ENCODE measurements at places on chromosomes 1 and 21. TPM values are rescaled to one million over a fixed set of nuclear protein-coding genes. Genes with fewer than 3 reads are reported as not detected.

DNA sequence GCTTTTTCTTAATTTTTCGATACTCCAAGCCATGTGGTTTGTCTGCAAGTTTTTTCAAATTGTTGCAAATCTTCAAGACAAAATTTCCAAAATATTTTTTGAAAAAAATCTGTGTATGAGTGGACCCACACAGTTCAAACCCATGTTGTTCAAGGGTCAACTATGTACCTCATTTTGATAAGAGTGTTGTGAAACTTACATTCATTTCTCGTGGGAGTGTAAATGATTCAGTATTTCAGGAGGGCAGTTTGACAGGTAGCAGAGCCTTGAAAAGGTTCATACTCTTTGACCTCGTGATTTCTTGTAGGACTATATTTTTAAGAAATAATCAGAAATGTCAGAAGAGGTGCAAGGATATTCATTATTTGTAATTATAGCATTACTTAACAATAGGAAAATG, 68.0 kb downstream of the ANGPTL1 start:
- DNase-seq = no peak

MEGF6 gene
- 328 TPM for total RNA-seq

GRCh38 chr1:115797486-115797885, 29.0 kb upstream of the CASQ2 start:
- no peak for DNase-seq

- DNase-seq = no peak
These were observed 33.8 kb downstream of the PEX14 start for GRCh38 chr1:10508511-10508951.

DNA sequence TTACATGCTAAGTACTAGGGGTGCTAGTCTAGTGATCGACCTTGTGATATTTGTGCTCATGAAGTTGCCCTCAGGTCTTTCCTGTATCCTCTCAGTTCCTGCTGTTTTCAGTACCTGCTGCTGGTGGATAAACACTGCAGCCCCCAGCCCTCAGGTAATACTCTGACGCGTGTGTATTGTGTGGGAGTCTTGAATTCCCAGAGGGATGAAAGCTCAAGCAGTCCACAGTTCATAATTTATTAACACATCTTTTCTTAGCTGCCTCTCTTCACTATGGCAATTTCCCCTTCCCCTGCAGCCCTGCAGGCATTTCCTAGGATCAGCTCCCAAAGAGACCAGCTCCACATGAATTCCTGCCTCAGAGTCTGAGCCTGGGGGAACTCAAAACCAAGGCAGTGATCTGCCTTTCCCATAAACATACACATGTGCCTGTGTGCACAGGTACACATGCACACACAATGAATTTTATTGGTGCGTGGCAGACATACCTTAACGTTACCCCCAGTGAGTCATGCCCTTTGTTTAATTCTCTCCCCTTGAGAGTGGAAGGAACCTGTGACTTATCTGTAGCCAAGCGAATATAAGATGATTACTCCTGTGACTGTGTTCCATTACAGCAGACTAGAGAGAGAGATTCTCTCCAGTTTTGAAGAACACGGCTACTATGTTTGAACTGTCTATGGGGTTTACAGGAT, 14.1 kb upstream of the HMGCS2 start:
- no peak for DNase-seq

- DNase-seq = no peak
These were observed 91.5 kb upstream of the ESRRG start for GRCh38 chr1:216814576-216815259.

PKLR gene
- not detected for total RNA-seq

DNA sequence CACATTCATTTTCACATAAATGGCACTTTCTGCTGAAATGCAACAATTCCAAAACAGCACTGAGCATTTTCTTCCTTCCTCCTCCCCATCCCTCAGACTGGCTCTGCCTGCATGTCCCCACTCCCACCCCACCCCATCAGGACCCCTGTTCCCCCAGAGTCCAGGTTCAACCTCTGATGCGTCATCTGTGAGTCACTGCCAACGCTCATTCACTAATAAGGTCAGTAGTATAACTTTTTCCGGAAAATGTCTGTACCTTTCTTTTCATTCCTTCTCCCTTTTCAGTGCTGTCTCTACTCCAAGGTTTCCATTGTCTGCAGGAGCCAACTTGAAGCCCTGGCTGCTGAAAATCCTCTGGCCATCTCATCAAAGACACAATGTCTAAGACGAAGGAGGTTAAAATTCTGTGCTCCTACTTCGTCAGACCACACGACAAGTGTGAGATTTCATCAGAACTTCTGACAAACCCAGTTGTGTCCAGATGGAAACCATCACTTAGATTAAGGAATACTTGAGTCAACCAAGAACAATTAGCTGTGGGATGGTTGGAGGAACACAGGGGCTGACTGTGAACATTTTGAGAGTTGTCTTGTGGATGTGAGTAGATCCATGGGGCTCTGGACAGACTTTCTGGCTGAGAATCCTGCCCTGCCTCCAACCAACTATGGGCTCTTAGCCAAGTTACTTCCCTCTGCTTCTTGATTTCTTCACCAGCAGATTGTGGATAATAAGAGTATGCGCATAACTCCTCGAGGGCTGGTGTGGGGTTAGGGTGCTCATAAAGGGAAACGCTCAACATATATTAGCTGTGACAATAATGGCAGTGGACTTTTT, 35.6 kb upstream of the UTS2 start:
- DNase-seq = no peak

GRCh38 chr21:45827302-45827692, 154.3 kb upstream of the COL6A1 start:
- no peak for DNase-seq

DNA sequence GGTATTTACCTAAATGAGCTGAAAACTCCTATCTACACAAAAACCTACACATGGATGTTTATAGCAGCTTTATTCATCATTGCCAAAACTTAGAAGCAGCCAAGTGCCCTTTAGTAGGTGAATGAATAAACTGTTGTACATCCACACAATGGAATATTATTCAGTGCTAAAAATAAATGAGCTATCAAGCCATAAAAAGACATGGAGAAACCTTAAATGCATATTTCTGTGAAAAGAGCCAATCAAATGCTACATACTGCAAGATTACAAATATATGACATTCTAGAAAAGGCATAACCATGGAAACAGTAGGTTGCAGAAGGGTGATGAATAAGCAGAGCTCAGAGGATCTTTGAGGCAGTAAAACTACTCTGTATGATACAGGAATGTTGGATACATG, 23.3 kb downstream of the ABCB10 start:
- DNase-seq = no peak

- DNase-seq = no peak
These were observed at the start of gene EVA1C for GRCh38 chr21:32412162-32413014. Gene EVA1C (plus strand): TSS chr21:32412706. CDS start chr21:32412854, 148 bp downstream.

DNA sequence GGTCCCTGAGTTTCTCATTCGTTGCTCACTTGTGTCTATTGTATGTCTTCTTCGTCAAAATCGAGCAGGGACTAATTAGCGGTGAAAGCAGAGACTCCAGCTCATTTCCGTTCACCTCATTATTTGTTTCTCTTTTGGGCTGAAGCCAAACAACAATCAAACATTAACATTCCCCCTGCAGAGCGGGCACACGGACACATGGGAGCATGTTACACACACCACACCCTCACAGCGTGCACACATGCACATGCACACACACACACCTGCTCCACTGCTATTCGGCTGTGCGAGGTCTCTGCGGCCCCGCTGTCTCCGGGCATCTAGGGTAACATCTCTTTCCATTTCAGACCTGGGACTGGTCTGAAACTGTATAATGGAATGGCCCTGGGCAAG, 58.5 kb upstream of the LRRC8D start:
- no peak for DNase-seq

GRCh38 chr1:164735315-164736052, 176.5 kb downstream of the PBX1 start:
- no peak for DNase-seq

ATP1A2 gene
- 2.9 TPM for total RNA-seq

- DNase-seq = no peak
These were observed 24.0 kb upstream of the DDOST start for GRCh38 chr1:20685099-20685662.

GRCh38 chr1:200778766-200779165, 40.1 kb downstream of the CAMSAP2 start:
- no peak for DNase-seq

MTX1 gene
- total RNA-seq = 28.2 TPM

PTPRC gene
- total RNA-seq = not detected

- DNase-seq = no peak
These were observed 83.9 kb downstream of the USP24 start for GRCh38 chr1:55131218-55131617.

- DNase-seq = no peak
These were observed 114.2 kb upstream of the TMPRSS2 start for GRCh38 chr21:41622201-41622600.

DNA sequence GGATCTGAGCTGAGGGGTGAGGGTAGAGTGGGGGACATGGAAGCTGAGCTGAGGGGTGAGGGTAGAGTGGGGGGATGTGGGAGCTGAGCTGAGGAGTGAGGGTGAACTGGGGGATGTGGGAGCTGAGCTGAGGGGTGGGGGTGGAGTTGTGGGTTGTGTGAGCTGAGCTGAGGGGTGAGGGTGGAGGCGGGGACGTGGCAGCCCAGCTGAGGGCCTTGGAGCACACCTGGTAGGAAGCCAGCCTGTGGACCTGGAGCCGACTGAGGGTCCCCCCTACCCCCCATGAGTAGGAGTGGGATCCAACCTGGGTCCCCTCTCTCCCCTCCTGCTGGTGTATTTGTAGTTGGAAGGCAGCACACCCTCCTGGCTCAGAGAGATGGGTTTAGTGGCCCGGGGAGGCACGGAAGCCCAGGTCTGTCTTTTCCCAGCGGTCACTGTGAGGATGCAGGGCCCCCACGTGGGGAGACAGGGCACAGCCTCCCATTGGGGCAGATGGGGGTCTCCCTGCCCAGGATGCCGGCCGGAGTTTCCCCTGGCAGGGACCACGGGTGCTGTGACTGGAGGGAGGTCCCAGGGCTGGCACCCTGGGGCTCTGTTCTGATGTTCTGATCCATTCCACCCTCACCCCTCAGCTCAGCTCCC, 13.2 kb upstream of the NPHP4 start:
- peak; percentile 75 for DNase-seq

KLHDC7A gene
- total RNA-seq = not detected

DNA sequence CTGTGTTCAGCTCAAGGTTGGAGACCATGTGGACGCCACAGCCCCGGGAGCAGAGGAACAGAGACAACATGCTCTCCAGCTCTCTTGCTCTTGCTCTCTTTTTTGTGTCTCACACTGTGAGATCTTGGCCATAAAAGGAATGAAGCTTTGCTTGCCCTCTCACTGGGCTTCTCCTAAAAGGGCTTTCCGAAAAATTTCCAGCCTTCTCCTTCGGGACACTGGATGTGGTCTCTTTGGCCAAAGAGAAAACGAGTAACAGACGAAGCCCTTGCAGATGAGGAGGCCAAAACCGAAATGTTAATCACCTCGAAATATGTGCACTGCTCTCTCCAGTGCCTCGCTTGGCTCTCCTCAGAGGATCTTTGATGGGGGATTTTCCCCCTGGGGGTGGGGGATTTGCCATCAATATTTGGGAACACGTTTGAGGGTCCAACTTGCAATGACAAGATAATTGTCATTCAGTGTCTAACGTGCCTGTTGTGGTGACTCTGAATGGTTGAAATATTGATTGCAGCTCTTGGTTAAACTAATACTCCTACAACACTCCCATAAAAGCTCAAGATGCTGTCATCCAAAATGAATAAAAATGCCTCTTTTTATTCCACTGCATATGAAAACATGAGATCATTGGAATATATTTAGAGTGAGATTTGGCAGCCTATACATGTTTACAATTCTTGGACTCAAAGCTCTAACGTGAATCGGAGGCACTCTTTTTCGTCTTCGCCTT, 68.6 kb upstream of the ANGPTL1 start:
- DNase-seq = no peak

- peak; percentile 87 for DNase-seq
These were observed 16.5 kb downstream of the PODN start for GRCh38 chr1:53078333-53079101.

- no peak for DNase-seq
These were observed 21.9 kb downstream of the SYNJ1 start for GRCh38 chr21:32705901-32706300.

TAS1R2 gene
- not detected for total RNA-seq

GRCh38 chr21:31908106-31909031, 35.5 kb downstream of the HUNK start:
- no peak for DNase-seq

DNA sequence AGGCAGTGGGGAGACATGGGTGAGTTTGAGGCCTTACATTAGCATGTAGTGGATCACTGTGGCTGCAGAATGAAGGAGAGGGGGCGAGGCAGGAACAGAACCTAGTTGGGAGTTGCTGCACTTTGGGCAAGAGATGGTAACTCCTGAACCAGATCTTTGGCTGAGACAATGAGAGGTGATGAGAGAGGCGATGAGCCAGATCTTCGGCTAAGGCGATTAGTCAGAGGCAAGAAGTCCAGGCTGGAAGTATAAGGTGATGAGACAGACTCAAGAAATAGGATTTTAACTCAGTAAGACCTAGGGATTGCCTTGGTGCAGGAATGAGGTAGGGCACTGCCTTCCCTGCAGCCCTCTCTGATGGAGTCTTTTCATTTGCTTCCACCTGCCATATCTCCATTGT, 9.1 kb upstream of the ARTN start:
- DNase-seq = no peak

DNA sequence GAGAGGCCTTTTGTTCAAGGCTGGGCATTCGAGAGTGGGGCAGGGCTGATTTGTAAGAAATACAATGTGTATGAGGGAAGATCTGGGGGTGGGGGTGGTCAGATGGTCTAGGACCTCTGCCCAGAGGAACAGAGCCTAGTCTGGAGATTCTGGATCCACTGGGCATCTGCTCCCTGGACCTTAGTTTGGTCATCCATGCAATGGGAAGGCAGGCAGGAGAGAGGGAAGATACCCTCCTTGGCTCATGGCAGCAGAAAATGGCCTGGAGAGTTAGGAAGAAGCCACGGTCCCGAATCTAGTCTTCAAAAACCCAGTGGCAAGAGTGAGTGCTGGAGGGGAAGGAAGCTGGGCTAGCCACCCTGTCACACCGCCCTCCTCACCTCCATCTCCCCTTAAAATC, 38.8 kb downstream of the CITED4 start:
- DNase-seq = no peak

DNA sequence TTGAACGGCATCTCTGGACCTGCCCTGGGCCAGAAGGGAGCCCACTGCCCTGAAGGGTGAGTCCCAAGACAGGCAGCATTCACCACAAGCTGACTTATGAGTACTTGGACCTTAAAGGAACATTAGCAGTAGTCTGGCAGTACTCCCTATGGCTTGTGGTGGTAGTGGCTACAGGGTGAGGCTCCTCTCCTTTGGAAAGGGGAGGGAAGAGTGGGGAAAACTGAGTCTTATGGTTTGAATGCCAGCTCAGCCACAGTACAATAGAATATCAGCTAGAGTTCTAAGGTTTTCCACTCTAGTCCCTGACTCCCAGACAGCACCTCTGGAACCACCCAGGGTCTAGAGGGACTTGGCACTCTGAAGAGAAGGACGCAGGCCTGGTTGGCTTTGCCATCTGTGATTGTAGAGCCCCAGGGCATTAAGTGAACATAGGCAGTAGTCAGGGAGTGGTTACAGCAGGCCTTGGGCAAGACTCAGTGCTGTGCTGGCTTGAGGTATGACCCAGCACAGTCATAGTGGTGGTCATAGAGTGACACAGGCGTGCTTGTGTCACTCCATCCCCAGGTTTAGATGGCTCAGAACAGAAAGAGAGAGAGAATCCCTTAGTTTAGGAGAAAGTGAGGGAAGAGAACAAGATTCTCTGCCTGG, 31.0 kb downstream of the CD53 start:
- no peak for DNase-seq

GRCh38 chr1:232690285-232690935, 60.5 kb upstream of the SIPA1L2 start:
- DNase-seq = no peak

- DNase-seq = no peak
These were observed 14.1 kb downstream of the TRAF3IP3 start for GRCh38 chr1:209769971-209770370.

GRCh38 chr1:202852163-202852904, 36.6 kb downstream of the RABIF start:
- no peak for DNase-seq

ENAH gene
- total RNA-seq = 434 TPM

All from chondrocyte (in vitro differentiated cells).